Cortex of kidney (tissue), 1 donor: ENCODE measurements at places on chromosomes 4 and X.

GRCh38 chr4:25108556-25108955, 51.7 kb downstream of the SEPSECS start:
- DNase-seq = no peak

DNA sequence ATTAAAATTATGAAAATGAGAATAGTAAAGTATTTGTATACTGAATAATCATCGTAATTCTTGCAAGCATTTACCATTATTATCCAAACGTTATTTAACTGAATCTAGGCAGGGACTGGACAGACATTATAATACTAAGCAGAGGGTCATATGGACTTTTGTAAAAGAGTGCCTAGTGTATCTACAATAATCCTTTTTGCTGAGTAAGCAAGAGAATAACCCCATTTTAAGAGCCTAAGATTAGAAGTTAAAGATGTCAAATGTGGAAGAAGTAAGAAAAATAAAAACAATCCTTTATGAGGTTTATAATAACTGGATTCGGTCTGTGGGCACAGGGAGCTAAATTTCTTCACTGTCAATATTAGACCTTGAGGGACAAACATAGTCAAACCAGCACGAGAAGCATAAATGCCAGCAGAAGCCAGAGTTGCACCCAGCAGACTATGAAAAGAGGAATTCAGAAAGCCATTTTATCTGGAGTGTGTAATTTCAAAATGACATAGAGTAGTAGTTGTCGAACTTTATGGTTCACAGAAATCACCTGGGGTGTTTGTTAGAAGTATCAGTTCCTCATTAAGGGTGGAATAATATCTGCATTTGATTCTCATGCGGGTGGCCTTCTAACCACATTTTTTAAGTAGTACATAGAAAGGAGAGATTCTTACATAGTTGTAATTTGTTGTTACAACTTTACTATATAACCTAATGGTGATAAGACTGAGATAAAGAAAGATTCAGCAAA, 39.7 kb upstream of the DCLK2 start:
- DNase-seq = no peak

GRCh38 chr4:132114885-132115284, 1034.2 kb upstream of the PCDH10 start:
- DNase-seq = no peak

- DNase-seq = no peak
Measured at GRCh38 chr4:26021417-26022345, 107.7 kb downstream of the SMIM20 start.

- no peak for DNase-seq
Measured at GRCh38 chr4:150475763-150476162, 106.2 kb upstream of the MAB21L2 start.

DNA sequence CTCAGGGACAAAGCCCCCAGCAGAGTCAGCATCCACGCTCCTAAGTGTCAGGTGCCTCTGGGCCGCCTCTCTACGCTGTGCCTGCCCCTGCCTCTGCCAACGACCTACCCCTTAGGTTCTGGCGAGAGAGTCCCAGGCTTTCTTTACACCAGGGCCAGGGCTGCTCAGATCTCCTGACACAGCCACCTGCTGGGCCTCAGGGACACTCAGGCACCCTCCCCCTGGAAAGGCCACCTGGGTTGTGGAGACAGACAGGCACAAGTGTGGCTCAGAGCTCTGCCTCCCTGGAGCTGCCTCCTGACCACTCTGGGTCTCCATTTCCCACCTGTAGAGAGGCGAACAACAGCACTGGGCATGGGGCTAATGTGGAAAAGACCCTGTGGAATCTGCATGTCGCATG, 90.0 kb upstream of the ADRA2C start:
- no peak for DNase-seq

GRCh38 chr4:38152305-38152704, 192.1 kb downstream of the PTTG2 start:
- DNase-seq = no peak

DNA sequence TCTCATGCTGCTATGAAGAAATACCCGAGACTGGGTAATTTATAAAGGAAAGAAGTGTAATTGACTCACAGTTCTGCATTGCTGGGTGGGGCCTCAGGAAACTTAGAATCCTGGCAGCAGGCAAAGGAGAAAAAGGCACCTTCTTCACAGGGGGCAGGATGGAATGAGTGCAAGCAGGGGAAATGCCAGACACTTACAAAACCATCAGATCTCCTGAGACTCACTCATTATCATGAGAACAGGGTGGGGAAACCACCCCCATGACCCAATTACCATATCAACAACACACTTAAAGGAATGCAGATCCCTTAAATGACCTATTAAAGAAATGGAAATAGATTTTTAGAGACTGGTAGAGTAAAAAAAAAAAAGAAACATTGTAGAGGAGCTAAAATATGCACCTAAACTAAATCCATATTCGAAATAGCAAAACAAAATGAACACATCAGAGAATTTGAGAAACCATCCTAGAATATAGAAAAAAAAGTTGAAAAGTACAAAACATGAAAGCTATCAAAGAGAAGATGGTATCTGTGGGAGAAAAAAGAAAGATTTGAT, 104.3 kb upstream of the UGT8 start:
- no peak for DNase-seq

DNA sequence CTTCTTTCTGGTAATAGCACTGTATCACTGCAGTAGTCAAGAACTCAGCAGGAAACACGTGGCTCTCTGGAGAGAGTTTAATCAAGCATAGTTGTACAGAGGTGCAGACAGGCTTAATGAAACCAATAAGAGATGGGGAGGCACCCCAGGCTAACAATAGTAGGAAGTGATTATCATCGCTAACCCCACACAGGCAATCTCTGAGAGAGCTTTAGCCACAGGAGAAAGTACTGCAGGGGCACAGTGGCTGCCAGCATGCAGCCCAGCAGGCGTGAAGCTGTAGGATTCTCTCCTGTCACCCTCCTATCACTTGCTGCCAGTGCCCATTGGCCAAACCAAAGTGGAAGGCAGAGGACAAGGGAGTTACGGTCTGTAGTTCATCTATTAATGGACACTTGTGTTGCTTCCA, 450.0 kb upstream of the RASGEF1B start:
- no peak for DNase-seq
